ENCODE measurements at places on chromosomes 16 and 17.

DNA sequence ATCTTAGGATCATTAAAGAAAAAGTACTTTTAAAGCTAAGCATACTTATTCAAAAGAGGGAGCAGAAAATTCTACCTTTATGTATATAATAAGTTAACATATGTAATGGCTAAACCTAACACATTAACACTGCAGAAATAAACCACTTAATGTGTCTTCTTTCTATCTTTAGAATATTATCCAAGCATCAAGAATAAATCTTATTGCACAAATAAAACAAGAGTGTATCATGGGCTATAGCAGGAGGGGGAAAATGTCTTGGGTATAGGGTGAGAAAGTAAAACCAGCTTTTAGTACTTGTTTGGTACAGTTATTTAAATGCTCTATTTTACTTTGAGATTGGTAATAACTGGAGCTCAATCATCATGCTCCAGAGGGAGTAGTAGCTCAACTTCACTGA is 10.9 kb downstream of the PRKCA start:
- no peak overlapping the region for H3K27ac ChIP-seq
- no peak for DNase-seq
- H3K4me1 ChIP-seq = peaks cover 6% of the 10 kb centered on the region
- peaks cover 8% of the 10 kb centered on the region for H3K36me3 ChIP-seq
- no peak overlapping the region for H3K4me3 ChIP-seq
- no peaks in the 10 kb centered on the region for H3K27me3 ChIP-seq

DNA sequence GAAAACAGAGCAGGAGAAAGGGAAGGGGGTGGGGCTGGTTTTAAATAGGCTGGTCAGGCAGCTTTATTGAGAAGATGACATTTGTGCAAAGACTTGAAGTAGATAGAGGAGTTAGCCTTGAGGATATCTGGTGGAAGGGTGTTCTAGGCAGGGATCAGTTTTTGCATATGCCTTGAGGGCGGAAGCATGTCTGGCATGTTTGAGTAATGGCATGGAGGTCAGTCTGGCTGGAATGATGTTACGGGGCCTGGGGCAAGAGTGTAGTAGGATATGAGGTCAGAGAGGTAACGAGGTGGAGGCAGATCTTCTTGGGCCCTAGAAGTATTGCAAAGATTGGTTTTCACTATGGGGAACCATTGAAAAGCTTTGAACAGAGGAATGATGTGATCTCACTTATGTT is 4.8 kb downstream of the RABEP1 start:
- H3K4me1 ChIP-seq = peaks cover 1% of the 10 kb centered on the region
- no peaks in the 10 kb centered on the region for H3K36me3 ChIP-seq
- no peak overlapping the region for H3K27ac ChIP-seq
- H3K27me3 ChIP-seq = no peaks in the 10 kb centered on the region
- no peak overlapping the region for H3K4me3 ChIP-seq

DNA sequence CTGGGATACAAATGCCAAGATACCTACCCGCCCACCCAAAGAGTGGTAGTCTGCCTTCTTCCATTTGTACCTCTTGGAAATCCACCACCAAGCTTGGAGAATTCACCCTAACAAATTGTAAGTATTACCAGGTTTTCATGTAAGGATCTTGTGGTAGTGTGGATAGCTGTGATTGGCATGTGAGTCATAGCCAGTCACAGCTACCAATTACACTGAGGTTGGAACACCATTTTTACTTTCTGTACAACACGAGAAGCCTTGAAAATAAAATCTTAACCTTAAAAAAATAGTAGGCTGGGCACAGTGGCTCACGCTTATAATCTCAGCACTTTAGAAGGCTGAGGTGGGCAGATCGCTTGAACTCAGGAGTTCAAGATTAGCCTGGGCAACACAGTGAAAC is 18.5 kb upstream of the SLC35G3 start:
- DNase-seq = no peak
- H3K27me3 ChIP-seq = peaks cover 22% of the 10 kb centered on the region

DNA sequence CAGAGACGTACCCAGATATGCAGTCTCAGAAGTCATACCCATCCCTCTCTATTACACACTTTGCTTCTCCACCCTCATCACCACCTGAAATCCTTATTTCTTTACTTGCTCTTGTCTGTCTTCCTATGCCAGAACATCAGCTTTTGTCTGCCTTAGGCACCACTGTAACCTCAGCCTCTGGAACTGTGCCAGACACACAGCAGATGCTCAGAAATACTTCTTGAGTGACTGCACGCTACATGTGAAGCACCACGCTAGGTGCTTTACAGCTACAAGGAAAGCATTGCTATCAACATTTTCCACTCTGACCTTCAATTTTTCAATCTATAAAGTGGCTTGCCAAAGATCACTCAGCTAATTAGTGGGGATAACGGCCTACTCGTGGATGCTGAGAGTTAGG is 226.8 kb downstream of the CHD9NB start:
- H3K4me3 ChIP-seq = no peak overlapping the region
- H3K27me3 ChIP-seq = no peaks in the 10 kb centered on the region
- no peaks in the 10 kb centered on the region for H3K4me1 ChIP-seq
- H3K27ac ChIP-seq = no peak overlapping the region
- no peaks in the 10 kb centered on the region for H3K36me3 ChIP-seq
- peak; percentile 5 for DNase-seq

- H3K4me1 ChIP-seq = peaks cover 19% of the 10 kb centered on the region
- H3K36me3 ChIP-seq = peaks cover 3% of the 10 kb centered on the region
- peak overlapping the region; percentile 55 for H3K27ac ChIP-seq
- H3K4me3 ChIP-seq = no peak overlapping the region
- DNase-seq = peak; percentile 32
These were observed 54.5 kb downstream of the TENT4B start for GRCh38 chr16:50207652-50208051.

- peaks cover 93% of the 10 kb centered on the region for H3K36me3 ChIP-seq
- DNase-seq = no peak
- H3K4me1 ChIP-seq = peaks cover 11% of the 10 kb centered on the region
- no peak overlapping the region for H3K4me3 ChIP-seq
- no peak overlapping the region for H3K27ac ChIP-seq
These were observed 5.9 kb downstream of the DYNLL2 start for GRCh38 chr17:58089111-58089510.

- peak; percentile 62 for DNase-seq
- no peak overlapping the region for H3K4me3 ChIP-seq
- no peaks in the 10 kb centered on the region for H3K36me3 ChIP-seq
- H3K27ac ChIP-seq = peak overlapping the region; percentile 46
- H3K4me1 ChIP-seq = peaks cover 21% of the 10 kb centered on the region
These were observed 18.9 kb upstream of the HERPUD1 start for GRCh38 chr16:56912746-56913708.

DNA sequence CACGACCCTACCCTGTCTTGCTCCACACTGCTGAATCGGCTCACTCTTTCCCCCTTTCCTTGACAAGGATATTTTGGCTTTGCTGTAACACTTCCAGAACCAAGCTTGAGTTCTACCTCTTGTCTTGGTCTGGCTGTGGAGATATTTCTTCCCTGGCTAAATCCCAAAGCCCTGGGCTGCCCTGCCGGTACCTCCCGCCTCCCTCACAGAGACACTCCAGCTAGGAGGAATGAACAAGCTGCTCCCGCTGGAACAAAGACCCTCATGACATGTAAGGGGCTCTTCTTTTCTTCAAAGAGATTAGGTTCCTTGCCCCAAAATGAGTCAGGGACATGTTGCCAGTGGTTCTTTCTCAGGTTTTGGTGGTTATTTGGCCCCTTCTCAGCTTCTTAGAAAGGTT is 10.8 kb downstream of the INPP5K start:
- no peak for DNase-seq
- H3K4me3 ChIP-seq = no peak overlapping the region
- peaks cover 38% of the 10 kb centered on the region for H3K36me3 ChIP-seq
- peaks cover 3% of the 10 kb centered on the region for H3K4me1 ChIP-seq
- no peaks in the 10 kb centered on the region for H3K27me3 ChIP-seq

DNA sequence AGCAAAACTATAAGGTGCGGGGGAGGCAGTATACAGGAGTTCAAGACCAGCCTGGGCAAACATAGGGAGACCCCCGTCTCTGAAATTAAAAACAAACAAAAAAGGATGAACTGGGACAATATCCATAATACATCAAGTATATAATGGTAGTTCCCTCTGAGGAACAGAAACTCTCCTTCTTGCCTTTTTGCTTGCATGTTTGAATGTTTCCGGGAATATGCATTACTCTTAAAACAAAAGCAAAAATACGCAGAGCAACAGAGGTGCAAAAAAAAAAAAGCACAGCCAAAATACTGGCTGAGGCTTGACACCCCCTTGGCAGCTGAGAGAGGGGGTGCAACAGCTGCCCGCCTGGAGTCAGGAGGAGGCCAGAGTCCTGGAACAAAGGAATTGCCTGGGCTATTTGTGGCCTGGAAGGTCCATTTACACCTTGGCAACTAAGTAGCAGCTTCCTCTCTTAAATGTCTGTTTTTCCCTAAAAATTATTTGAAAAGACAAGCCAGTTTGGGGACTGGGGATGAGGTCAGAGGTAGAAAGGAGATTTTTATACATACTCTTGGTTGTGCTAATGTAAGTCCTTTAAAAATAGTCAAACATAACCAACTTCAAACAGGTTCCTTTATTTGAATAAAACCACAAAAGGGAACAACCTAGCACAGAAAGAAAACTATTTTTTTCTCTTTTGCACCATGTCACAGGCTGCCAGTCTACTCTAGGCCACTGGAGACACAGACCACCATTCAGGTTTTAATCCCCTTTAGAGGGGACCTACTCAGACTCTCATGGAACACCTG is 19.5 kb downstream of the USP7 start:
- peaks cover 20% of the 10 kb centered on the region for H3K4me1 ChIP-seq
- no peaks in the 10 kb centered on the region for H3K36me3 ChIP-seq
- H3K4me3 ChIP-seq = no peak overlapping the region
- no peaks in the 10 kb centered on the region for H3K27me3 ChIP-seq
- DNase-seq = no peak

DNA sequence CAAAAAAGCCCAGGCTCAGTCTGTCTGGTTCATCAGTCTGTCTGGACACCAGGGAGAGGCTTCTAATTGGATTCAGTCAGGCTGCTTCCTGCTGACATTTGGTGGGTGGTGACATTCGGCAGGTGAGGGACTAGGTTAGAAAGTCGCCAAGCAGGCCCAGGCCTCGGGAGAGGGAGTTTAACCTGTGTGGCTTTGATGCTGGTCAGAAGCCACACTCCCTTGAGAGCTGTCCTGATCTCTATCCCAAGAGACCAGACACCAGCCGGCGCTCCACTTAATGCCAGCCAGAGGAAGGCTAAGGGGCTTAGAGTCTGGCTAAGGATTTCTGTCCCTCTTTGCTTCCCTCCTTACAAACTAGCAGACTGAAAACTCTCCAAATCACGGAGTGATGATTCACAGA is 135.0 kb downstream of the GSG1L start:
- H3K4me1 ChIP-seq = no peaks in the 10 kb centered on the region
- DNase-seq = no peak
- no peak overlapping the region for H3K27ac ChIP-seq
- H3K27me3 ChIP-seq = peaks cover 4% of the 10 kb centered on the region
- no peaks in the 10 kb centered on the region for H3K36me3 ChIP-seq

DNA sequence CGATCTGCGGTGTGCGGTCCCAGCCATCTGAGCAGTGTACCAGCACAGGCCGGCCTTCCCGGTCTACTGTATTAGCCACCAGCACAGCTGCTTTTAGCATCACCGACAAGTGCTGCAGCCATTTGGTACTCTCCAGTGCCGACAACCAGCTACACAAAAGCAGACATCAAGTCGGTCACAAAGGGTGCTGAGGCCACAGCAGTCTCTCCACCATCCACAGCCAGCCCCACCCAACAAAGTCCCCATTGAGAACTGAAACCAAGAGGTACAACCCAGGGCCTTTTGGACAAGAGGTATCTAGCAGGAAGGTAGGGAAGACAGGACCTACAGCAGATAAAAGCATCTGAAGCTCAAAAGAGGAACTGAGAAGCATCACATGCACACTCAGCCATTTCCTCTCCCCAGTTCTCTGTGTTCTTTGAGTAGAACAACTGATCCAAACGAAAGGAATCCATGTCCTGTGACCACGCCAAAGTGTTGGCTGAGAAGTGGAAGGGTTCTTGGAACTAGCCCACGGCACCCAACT is 9.5 kb downstream of the MTMR4 start:
- peaks cover 95% of the 10 kb centered on the region for H3K36me3 ChIP-seq
- H3K27me3 ChIP-seq = no peaks in the 10 kb centered on the region
- no peak overlapping the region for H3K27ac ChIP-seq
- peaks cover 5% of the 10 kb centered on the region for H3K4me1 ChIP-seq
